ENCODE measurements at places on chromosomes 12 and 14.

DNA sequence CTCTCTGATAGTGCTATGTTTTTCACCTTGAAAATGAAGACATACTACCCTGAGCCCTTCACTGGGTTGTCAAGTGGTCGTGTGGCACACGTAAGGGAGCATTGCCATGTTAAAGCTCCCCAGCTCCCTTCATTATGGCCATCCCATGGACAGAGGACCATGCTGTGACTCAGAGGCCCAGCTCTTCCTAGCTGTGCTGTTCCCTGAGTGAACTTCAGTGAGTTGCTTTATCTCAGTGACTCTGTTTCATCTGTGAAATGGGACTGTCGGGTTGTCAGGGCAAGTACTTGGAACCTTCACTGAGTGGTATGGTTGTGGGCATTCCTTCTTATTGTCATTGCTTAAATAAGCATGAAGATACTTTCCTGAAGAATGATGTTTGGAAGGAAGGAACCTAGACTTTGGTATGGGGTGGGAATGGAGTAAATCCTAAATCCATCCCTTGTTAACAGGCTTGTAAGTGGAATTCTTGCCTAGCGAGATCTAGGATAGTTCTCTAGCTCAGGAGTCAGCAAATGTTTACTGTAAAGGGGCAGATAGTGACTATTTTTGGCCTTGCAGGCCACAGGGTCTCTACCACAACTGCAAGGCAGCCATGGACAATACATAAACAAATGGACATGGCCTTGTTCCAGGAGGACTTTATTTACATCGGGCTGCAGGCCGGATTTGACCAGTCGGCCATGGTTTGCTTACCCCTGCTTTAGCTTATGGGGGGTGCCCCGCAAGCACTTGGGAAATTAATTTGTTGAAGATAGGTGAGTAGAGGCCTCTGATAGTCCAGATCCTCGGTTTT is 283.5 kb downstream of the ZFP36L1 start:
- no peak for DNase-seq

DNA sequence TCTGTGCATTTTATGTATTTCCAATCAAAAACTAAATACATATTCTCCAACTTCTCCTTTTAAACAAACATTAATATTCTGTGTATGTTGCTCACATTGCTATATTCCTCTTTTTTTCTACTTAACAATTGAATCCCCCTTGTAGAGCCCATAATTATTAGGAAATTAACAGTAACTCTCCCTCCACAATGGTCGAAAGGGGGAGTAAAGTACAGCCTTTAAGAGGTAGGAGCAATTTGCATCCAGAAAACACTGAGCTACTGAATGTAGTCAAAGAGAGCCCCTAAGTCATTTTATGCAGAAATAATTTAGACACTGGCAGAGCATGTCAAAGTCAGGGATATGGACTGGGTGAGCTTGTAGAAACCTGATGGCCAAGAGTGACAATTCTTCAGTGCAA is 57.2 kb upstream of the SCN8A start:
- DNase-seq: no peak

GRCh38 chr12:32478858-32479725 is 79.7 kb downstream of the FGD4 start:
- no peak for DNase-seq

GRCh38 chr12:32398181-32398580 is 1.2 kb upstream of the FGD4 start:
- DNase-seq: no peak

GRCh38 chr14:68958553-68958952 is 20.5 kb downstream of the ACTN1 start:
- no peak for DNase-seq

GRCh38 chr14:88168498-88169165 is 154.4 kb downstream of the KCNK10 start:
- peak; percentile 29 for DNase-seq

DNA sequence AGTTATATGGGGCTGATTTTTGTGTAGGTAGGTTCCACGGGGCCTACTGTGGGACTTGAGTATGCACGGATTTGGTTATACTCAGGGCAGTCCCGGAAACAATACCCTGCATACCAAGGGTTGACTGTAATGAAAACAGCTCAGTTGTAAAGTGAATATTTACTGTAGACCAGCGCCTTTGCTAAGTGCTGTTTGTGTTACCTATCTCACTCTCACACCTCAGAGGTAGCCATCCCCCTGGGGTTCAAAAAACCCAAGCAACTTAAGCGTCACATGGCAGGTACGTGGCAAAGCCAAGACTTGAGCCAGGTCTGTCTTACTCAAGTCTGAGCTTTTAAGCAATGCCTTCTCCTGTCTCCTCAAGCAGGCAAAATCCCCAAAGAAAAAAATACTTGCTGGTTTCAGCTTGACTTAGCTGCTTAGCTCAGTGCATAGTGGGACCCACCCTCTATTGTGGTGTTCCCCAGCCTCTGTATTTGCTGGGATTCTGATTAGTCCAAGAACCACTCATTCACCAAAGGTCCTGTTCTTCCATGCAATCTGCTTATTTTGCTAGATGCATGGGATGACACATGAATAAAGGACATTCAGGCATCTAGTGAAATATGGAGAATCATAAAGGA is 34.2 kb upstream of the STRN3 start:
- no peak for DNase-seq

GRCh38 chr12:89192429-89192828 is 159.9 kb downstream of the DUSP6 start:
- no peak for DNase-seq

DNA sequence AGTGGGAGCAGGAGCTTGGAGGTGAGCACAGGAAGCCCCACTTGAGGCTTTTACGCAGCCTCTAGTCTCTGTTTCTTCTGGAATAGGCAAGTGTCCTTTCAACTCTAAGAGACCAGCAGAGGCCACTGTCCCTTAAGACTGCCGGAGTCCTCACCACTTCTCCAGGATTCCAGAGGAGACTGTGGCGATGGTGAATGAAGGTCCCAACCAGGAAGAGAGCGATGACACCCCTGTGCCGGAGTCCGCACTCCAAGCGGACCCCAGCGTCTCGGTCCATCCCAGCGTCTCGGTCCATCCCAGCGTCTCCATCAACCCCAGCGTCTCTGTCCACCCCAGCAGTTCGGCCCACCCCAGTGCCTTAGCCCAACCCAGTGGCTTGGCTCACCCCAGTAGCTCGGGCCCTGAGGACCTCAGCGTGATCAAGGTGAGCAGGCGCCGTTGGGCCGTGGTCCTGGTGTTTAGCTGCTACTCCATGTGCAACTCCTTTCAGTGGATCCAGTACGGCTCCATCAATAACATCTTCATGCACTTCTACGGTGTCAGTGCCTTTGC is 442 bp downstream of the FLVCR2 start:
- DNase-seq: no peak

- DNase-seq: no peak
These were observed 26.7 kb upstream of the SFSWAP start for GRCh38 chr12:131684015-131684725.

GRCh38 chr14:105294142-105294597 is 6.6 kb downstream of the BRF1 start:
- DNase-seq: no peak

DNA sequence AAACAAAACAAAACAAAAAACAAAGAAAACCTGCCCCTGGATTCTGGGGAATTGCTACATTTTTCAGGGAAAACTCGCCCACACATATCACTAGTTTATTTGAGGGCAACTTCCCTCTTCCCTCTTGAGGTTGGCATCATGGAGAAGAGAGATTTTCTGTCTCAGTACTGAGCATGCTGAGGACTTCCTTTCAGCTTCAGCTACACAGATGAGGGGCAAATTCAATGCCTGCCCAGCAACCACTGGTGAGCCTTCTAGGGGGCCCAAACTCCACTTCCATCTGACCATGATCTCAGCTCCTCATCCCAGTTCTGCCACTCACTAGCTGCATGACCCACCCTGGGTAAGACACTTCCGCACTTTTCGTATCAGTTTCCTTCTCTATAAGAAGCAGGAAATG is 63.1 kb upstream of the SCN8A start:
- DNase-seq: no peak

DNA sequence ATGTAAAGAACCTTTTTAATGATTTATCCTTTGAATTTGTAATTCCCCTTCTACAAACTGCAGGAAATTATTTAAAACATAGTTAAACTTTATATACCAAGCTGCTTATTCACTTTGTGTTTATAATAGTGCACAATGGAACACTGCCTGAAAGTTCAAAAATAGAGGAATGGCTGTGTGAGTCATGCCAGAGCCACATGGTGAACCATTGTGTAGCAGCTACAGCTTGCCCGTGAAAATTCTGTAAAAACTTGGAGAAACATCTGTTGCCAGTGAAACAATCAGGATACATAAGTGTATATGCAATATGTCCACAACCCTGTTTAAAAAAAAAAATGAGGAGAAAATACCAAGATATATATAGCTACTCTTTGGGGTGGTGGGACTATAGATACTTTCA is 59.5 kb downstream of the VEZT start:
- DNase-seq: no peak

- DNase-seq: peak; percentile 30
These were observed 31.2 kb upstream of the FOS start for GRCh38 chr14:75247286-75247922.

- no peak for DNase-seq
These were observed 57.3 kb downstream of the TTC7B start for GRCh38 chr14:90758959-90759358.

GRCh38 chr12:93279565-93280412 is 97.9 kb upstream of the NUDT4 start:
- no peak for DNase-seq

DNA sequence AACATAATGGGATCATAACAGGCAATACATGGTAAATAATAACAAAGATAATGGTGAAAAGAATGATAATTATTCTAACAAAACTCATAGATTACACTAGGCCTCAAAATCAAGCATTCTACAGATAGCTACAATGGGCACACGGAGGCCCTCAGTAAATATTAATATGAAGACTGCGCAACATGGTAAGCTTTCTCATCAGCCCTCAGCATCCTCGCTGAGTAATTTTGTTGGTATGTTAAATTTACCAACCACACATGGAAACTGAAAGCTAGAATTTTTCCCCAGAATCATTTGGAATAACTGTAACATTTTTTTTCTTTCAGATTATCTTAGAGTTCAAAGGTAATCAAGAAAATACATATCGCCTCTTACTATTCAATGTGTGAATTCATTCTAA is 74.2 kb upstream of the PYGL start:
- DNase-seq: no peak

- no peak for DNase-seq
These were observed 82.6 kb upstream of the PTPRB start for GRCh38 chr12:70719672-70720420.

GRCh38 chr14:25350021-25350420 is 300.1 kb upstream of the STXBP6 start:
- DNase-seq: no peak

- DNase-seq: no peak
These were observed 1.2 kb downstream of the KRT72 start for GRCh38 chr12:52600071-52600470.

GRCh38 chr12:96187956-96188355 is 6.2 kb upstream of the ELK3 start:
- no peak for DNase-seq

DNA sequence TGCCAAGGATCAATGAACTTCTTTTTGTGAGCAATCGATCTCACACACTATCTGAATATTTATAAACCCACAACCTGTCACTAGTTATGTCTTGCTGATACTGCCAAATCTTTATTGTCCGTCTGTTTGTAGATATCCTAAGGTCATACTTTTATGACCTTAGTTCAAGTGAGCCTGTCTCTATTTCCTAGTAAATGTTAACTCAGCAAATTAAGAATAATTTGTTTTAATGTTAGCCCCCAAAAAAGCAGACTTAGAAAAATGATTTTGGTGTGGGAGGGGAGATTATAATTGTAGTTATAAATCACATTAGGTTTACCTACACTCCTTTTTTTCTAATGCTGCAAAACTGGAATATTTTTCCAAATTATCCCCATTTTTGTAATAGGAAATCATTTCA is 9.4 kb downstream of the STYK1 start:
- no peak for DNase-seq

DNA sequence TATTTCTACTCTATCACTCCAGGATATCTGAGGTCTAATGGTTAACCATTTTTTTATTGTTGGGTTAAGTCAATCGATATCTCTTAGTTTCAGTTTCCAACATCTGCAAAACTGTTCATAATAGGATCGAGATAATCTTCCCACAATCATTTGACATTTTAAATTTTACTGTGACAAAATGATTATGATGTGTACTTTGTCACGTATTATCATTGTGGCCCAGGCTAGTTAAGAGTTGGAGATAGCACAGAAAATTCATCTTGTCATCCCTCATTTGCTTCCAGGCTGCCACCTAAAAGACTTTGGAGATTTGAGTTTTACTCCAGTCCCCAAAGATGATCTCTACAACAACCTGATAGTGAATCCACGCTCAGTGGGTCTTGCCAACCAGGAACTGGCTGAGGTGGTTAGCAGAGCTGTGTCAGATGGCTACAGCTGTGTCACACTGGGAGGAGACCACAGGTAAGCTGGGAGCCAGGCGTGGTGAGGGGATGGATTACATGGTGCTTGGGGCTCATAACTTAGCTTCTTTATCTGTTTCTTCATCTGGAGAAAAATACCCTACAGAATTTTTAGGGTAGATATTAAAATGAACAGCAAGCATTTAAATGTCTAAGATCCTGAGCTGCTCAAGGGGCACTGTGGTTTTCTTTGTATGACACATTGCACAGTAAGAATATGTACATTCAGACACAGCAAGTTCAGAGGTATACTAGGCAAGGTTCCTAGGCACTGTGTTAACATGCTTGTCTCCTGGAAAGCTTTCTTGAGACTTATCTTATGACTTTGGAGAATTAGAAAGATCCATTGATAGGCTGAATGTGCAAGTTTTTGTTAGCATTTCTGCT is 22.4 kb downstream of the ARG2 start:
- DNase-seq: no peak

DNA sequence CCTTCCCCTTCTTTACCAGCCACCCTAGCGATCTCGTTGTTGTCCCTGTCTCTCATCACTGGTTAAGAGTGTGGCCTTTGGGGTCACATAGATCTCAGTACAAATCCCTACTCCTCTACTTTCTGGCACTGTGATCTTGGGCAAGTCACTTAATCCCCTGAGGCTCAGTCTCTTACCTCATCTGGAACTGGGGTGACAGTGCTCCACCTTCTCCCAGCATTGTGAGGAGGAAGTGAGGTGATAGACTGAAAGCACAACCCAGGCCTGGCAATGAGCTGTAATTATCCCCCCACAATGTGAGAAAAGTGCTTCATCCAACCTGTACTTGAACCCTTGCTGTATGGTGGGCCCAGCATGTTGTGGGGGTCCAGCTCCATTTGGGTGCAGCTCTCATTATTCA is 48.0 kb downstream of the IRAK3 start:
- DNase-seq: no peak
